Pulmonary artery endothelial cell (primary cell): ENCODE measurements at places on chromosomes 7 and 10.

DNA sequence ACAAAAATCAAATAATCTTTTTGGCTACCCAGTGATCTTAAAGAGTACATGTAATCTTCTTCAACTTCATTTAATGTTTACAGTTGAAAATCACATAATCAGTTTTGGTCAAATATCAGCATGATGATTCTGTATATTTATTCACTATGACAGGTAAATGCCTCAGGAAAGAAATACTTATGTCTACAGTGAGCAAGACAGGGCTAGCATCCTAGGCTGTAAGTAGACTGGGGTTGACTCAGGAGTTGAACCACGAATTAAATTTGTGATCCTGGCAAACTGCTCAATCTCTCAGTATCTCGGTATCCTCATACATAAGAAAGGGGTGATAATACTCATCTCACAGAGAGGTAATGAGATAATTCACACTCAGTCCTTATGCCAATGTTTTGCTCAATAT lies 71.8 kb downstream of the SEMA3D start:
- DNase-seq = no peak

- no peak for DNase-seq
Measured at GRCh38 chr10:51030480-51030879, 43.8 kb upstream of the PRKG1 start.

DNA sequence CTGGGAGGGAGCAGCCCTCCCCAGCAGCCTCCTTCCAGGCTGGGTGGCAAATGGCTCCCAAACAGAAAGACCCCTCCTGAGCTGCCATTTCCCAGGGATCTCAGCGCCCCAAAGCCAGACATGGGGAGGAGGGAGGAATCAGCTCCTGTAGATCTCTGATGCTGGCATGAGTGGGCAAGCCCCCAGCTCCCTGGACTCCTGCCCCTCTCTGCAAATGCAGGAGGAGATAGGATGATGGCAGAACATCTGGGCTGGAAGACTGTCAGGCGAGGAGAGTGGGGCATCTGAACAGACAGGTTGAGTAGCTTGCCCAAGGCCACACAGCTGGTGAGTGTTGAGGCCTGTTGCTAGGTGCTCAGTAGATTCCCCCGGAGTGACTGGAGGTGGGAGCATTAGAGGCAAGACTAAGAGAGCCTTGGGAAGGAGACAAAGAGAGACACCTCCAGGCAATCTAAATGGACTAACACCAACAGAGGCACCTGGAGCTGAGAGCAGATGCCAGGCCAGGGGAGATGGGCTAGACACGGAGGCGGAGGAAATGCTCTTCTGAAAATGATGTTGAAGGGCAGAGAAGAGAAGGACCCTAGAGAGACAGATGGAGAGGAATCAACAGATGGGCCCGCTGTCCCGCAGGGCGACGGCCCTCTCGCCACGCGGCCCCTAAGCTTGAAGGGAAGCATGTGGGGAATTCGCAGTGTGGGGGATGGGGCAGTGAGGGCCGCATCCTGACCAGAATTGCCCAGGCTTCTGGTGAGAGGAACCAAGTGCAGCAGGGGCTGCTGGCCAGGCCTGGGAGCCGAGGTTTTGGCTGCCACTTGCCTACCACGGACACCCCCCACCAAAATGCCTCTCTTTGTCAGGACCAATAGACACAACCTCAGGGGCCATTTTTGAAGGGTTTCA lies 84.8 kb upstream of the LRRC4 start:
- DNase-seq = no peak

- DNase-seq = no peak
Measured at GRCh38 chr7:158460665-158461064, 127.0 kb downstream of the PTPRN2 start.

GRCh38 chr10:53006663-53007526 lies 234.3 kb upstream of the MBL2 start:
- no peak for DNase-seq
